G401 (cell line): ENCODE measurements at places on chromosomes 2 and 18.

DNA sequence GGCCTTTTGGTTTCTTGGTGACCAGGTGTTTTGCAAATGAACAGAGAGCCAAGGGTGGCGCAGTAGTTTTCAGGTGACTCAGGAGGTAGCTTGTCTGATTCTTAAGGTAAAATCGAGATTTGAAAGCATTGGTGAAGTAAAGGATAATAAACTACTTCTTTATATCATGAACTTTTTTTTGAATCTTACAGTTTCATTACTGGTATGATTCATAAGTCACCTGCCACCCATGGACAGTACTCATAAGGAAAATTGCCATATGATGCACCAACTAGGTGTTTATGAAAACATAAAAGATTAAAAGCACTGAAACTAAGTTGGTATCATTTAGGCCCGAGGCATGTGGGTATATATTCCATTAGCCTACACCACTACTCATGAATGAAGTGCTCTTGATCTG is 84.1 kb upstream of the MGAT5 start:
- no peak for DNase-seq

DNA sequence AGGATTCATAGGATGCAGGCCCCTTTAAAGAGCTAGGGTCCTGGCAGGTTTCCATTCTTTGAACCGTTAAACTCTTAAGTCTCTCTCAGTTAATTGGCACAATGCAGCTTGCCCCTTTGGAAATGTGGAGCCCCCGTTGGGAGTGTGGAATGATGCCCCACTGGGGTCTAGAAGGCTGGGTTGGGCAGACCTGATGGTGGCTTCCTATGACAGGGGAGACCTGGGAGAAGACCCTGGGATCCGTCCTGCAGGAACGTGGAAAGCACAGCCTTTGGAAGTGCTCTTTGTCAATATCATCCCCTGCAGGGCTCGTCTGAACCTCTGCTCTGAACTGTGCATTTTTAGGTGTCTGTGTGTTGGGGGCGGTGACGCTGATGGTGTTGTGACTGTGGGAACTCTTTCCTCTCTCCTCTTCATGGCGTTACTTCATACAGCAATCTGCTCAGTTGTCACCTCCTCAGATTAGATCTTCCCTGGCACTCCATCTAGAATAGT is 190.6 kb downstream of the MYCN start:
- no peak for DNase-seq

- DNase-seq = no peak
Measured at GRCh38 chr2:53913721-53914120, 54.0 kb upstream of the GPR75 start.

DNA sequence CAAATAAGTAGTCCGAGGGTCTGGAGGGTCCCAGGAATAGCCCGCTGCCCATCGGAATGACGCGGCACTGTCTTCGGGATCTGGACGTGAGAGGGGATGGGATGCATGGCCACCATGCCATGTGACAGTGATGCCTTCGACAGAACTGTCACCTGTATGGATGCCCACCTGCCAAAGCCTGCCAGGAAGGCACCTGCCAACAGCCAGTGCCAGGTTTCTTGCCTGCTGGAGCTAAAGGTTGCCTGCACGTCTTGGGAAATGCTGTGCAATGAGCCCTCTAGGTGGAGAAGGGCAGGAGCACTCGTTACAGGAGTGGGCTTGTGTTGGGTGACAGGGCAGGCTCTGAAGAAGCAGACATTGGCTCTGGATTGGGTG is 20.5 kb downstream of the GPR35 start:
- no peak for DNase-seq

DNA sequence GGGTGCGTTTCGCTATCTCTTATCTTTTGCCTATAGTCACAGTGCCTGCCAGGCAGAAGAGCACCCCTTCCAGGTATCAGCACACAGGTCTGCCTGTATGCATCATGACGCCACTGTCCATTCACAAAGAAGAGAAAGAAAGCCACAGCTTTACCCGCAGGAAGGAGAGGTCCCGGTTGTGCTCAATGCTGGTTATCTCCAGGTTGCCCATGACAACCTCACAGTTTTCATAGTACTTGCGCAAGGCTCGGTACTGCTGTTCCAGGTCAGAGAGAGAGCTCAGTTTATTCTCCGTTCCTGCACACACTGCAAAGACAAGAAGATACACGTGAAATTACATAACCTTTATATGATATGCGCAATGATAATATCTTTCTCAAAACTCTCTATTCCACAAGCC is 414.0 kb downstream of the ERBB4 start:
- no peak for DNase-seq

DNA sequence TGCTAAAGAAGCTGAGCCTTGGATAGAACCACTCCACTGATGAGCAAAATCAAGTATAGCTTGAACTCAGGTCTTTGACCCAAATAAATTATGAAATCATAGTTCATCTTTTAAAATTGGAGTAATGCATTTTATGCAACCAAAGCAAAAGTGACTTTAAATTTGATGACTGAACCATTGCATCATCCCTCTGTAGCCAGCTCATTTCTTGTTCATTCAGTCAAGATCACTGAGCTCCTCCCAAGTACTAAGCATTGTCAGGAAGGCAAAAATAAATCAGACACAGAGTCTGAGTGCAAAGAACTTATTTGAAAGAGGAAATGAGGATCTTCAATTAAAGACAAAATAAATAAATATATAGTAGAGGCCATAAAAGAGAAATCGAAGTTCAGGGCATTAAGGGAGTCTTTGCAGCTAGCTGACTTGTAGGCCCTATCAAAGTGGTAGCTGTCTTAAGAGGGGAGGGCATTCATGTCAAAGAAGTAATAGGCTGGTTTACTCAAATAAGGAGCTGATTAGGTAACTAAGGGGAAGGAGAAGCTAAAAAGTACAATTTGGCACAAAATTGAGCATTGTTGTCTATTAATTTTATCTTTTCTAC is 411.8 kb downstream of the MTX2 start:
- DNase-seq = no peak

DNA sequence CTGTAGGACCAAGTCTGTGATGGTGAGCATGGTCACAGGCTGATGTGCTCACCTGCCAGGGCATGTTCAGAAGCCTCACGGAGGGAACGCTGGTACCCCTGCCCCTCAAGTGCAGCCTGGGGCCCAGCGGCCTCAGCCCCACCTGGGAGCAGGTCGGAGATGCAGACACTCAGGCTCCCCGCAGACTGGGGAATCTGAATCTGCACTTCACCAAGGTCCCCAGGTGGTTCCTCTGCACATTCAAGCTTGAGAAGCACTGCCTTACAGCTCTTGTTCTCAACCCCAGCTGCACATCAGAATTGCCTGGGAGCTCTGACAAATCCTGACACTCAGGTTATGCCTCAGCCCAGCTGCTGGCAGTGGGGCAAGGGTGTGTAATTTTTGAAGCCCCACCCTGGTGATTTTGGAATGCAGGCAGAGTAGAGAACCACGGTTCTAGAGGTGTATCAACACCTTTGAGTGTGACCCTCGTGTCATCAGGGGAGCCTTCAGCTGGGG is 54.8 kb downstream of the CRACDL start:
- DNase-seq = no peak

- DNase-seq = no peak
Measured at GRCh38 chr2:30298302-30298701, 67.0 kb downstream of the LBH start.

GRCh38 chr18:76451396-76452331 is 43.4 kb downstream of the ZNF516 start:
- DNase-seq = peak; percentile 12

GRCh38 chr18:55579501-55580270 is 8.3 kb downstream of the TCF4 start:
- peak; percentile 36 for DNase-seq

GRCh38 chr2:33577084-33577483 is 22.0 kb downstream of the FAM98A start:
- DNase-seq = no peak

DNA sequence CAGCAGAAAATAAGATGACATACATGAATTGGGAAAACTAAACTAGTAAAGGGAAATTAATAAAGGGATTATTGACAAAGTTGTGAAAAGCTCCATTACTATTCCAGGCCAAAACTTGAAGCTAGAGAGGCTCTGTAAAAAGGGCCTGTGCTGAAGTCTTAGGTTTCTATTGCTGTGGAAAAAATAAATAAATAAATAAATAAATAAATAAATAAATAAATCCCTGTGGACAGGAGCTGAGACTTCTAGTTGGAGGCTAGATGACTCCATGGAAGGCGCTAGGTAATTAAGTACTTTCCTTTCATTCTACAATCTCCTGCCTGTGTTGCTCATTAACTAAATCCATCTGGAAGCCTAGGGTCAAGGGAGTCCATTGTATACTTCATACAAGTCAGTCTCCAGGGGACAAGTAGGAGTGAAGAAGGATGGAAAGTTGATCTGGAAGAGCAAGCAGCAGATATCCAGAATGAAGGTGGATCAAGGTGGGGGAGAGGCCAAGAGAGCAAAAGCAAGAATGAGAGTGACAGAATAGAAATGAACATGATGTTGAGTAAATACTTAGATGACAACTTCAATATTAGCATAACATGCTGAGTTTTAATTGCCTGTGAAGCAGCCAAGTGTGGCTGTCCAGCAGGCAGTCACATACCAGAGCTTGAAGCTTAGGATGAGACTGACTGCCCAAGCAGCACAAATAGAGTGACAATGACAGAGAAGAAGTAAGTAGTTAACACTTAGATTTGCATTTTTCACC is 26.2 kb upstream of the CCNT2 start:
- DNase-seq = no peak

DNA sequence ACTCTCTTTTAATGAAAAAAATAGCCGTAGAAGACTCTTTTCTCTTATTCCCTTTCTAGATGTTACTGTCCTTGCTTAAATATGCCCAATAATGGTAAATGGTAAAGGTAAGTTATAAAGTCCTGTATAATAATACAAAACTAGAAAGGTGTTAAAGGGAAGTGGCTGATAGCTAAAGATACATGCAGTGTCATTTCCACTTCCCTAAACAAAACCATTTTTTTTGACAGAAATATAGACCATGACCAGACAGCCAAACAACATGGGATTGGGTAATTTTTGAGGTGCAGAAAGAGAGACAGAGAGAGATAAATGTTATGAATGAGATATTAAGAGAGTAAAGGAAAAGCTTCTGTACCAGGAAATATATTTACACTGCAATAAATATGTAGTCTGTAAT is 731.7 kb upstream of the REG3G start:
- no peak for DNase-seq

GRCh38 chr2:166060191-166060590 is 67.6 kb downstream of the SCN1A start:
- DNase-seq = no peak

DNA sequence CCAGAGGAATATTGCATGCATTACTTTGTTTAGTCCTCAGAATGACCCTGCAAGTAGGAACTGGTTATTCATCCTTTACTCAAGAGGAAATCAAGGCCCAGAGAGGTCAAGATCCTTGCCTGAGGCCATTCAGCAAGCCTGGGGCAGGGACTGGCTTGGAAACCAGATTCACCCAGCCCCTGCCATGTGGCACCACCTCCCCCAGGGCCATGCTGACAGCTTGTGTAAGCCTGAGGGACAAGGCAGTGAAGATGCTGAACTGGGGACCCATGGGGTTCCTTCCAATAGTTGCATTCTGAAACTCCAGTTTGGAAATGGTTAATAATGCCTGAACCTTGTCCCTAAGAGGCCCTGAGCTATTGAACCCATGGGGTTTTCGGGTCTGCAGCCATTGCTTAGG is 24.2 kb downstream of the TCF7L1 start:
- DNase-seq = no peak

DNA sequence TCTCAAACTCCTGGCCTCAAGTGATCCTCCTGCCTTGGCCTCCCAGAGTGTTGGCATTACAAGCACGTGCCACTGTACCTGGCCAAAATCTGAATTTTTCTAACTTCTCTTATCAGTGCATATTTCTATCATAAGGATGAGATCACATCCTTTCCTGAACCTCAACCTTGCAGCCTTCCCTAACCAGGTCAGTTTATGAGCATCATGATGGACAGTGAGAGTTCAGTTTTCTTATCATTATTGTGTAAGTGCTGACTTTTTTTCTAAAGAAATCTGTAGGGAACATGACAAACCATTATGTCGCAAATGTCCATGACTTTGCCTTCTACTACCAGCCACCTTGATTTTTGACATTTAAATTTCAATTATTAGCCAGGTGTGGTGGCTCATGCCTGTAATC is 31.5 kb downstream of the MRPL33 start:
- no peak for DNase-seq

- DNase-seq = no peak
Measured at GRCh38 chr18:58556331-58557007, 72.4 kb downstream of the ALPK2 start.
